LHCN-M2 (cell line): ENCODE measurements at places on chromosomes 4 and X. TPM values are rescaled to one million over a fixed set of nuclear protein-coding genes. Genes with fewer than 3 reads are reported as not detected.

- no peak for DNase-seq
These were observed 870.2 kb downstream of the C4orf33 start for GRCh38 chr4:129966175-129966574.

GRCh38 chr4:105840426-105841174 is 54.7 kb upstream of the NPNT start:
- peak; percentile 54 for DNase-seq

- no peak for DNase-seq
These were observed 136.1 kb downstream of the MID1IP1 start for GRCh38 chrX:38937400-38937799.

DNA sequence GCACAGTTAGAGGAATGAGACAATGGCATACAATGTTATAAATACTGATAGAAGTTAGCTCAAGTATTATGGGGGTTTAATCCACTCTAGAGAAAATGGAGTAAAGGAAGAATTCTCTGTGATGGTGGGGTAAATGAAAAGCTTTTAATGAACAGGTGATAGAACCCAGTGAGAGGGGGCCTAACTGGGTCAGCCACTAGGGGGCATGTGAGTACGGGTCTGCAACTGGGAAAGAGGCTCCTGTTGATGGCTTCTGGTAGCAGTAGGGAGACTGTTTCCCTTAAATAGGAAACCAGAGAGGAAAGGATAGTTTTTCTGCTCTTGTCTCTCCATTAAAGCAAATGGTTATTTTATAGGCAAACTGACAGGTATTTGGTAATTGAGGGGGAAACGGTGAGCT is 132.8 kb upstream of the GPR101 start:
- no peak for DNase-seq

DNA sequence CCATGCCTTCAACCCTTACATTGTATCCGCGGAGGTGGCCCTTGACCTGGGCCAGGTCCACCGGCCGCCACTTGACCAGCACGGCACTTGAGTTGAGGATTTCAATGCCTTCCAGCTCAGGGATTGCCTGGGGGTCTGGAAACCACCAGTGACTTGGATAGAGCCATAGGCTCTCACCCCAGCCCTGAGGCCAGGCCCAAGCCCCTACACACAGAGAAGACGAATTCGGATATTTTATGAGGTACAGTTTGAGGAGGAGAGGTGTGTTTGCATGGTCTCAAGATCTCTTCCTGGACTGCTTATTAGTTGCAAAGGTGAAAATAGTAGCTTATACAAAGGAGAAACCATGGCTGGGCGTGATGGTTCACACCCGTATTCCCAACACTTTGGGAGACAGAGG is 20.3 kb downstream of the L1CAM start:
- no peak for DNase-seq

DNA sequence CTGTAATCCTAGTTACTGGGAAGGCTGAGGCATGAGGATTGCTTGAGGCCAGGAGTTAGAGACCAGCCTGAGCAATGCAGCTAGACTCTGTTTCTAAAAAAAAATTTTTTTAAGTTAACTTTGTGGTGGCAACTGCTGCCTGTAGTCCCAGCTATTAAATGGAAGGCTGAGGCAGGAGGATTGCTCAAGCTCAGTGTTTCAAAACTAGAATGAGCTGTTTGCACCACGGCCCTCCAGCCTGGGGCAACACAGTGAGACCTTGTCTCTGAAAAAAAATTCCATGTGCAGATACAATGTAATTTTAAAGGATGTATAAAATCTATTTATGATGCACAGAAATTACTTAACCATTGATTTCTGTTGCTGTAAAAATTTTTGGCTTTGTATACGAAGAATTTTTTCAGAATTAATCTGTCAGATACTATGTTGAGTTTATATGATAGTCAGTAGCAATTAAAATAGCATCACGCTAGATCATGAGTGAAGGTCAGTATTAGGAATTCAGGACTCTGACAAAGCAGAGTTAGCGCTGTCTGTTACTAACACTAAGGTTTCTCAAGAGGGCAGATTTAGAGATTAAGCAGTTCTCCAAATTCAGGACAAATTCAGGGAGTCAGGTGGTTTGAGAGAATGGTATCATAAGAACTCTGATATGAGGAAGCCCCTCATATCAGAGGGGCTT is 8.3 kb upstream of the AGA start:
- no peak for DNase-seq

- DNase-seq = no peak
These were observed 36.9 kb downstream of the STARD8 start for GRCh38 chrX:68684291-68684918.

DNA sequence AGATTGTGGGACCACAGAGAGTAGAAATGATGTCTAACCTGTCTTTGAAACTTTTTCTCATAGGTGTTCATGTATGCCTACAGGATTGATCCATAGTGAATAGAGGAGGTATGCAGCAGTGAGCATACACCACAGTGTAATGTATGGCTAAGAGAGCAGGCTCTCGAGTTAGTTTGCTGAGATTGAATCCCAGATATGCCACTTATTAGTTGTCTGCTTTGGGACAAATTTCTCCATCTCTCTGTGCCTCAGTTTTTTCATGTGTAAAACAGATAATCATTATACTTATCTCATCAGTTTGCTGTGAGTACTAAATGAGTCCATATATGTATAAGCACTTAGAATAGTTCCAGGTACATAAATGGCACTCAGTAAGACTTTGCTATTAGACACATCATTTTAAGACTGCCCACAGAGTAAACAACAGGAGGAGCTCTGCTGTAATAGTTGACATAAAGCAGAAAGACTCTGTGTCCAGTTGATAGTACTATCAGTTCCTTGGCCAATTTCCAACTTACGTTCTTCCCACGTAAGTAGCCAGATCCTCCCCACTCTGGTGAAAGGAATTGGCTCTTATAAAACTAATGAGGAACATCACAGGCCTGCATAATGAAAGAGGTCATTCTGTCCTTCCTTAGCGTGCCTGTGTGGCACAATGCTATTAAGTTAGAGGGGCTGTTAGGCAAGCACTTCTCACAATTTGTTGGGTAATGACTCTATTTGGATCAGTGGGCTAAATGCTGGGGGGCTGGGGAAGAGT is 20.7 kb upstream of the RNF150 start:
- DNase-seq = no peak

- DNase-seq = no peak
These were observed 25.6 kb downstream of the PNMA6E start for GRCh38 chrX:153375571-153375970.

DNA sequence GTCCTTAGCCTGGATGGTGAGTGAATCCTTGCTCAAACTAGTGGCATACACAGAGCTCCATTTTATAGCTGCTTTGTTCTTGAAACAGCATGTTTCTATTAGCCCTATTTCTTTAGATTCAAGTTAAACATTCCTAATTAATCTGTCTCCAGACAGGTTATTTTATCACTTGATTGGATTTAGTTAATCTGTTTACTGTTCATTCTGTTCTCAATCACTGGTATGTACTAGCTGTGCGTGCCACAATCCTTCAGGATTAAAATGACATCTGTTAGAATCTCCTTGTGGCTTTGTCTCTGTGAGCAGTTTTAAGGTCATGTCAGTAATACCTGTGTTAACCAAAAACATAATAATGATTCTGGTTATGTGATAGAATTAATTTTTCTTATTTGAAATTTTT is 36.5 kb downstream of the PTPN13 start:
- DNase-seq = no peak

GRCh38 chrX:67538383-67538782 is 5.4 kb upstream of the AR start:
- DNase-seq = no peak

- no peak for DNase-seq
These were observed 1.1 kb upstream of the ATP11C start for GRCh38 chrX:139933904-139934303.

GRCh38 chrX:124401696-124402095 is 55.3 kb downstream of the SH2D1A start:
- DNase-seq = no peak

GRCh38 chrX:140815868-140816267 is 106.3 kb downstream of the LINC00632 start:
- DNase-seq = peak; percentile 14

GRCh38 chrX:103607364-103608305 is at the start of gene TCEAL3:
Gene TCEAL3, plus strand, starts transcription at chrX:103607963. Its CDS starts 1,102 bp downstream, at chrX:103609065.
- DNase-seq = peak; percentile 36

DNA sequence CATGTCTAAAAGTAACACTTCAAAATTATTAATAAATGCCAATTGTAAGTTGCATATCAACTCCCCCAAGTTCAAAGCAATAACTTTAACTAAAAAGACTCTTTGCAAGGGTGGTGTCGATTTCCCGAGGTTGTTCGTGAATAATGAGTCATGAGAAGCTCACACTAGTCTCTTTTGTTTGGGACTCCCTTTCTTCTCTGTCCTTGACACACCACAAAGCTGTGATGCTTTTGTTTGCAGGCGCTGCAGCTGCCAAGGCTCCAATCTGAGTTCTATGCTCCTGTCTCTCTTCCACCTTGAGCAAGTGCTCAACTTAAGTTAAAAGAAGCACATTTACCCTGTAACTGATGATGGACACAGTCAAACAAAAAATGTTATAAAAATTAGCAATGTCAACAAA is 65.9 kb downstream of the FAT1 start:
- DNase-seq = peak; percentile 75

- DNase-seq = no peak
These were observed 466.1 kb downstream of the DTHD1 start for GRCh38 chr4:36747277-36748129.

DNA sequence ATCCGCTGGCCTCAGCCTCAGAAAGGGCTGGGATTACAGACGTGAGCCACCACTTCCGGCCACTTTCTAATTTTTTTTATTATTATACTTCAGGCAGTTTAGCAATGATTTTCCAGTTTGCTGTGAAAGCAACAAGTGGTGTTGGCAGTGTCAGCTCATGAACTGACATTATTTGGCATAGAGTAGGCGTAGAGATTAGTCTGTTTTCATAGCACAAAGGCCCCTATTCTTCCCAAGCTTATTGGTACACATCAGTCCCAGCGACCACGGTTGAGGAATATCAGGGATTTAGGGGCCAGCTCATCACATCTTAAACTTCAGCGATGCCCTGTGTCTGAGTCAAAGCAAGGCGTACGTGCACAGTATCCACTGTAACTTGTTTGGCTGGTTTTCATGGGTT is 53.0 kb upstream of the RASSF6 start:
- no peak for DNase-seq

- DNase-seq = no peak
These were observed at the start of gene CDX4 for GRCh38 chrX:73446831-73447230. Gene CDX4, plus strand, starts transcription at chrX:73447053. Its CDS starts 201 bp downstream, at chrX:73447254.

DNA sequence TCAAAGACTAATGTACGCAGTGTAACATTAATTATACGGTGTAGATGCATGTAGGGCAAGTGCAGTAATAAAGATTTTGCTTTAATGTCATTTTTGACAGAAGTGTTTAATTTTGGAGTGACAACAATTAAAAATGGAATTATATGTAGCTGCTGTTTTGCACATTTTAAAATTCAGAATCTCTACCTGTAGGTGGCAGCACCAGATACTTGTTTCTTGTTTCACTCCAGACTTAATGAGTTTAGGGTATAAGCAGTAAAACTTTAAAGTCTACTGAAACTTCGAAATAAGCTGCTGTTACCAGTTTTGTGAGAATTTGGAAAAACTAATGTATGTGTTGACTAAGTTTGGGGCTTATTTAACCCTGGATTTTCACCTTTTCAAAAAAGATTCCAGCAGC is 144.9 kb downstream of the POLA1 start:
- peak; percentile 15 for DNase-seq

GRCh38 chr4:61820136-61820535 is 620.0 kb downstream of the ADGRL3 start:
- DNase-seq = no peak

GRCh38 chr4:126701756-126702155 is 931.0 kb upstream of the INTU start:
- peak; percentile 77 for DNase-seq

- no peak for DNase-seq
These were observed 399.9 kb downstream of the GPM6A start for GRCh38 chr4:175412161-175412560.

GRCh38 chr4:43763029-43763610 is 685.5 kb downstream of the KCTD8 start:
- DNase-seq = no peak

GRCh38 chr4:53016099-53016820 is 154.1 kb downstream of the RASL11B start:
- no peak for DNase-seq

DNA sequence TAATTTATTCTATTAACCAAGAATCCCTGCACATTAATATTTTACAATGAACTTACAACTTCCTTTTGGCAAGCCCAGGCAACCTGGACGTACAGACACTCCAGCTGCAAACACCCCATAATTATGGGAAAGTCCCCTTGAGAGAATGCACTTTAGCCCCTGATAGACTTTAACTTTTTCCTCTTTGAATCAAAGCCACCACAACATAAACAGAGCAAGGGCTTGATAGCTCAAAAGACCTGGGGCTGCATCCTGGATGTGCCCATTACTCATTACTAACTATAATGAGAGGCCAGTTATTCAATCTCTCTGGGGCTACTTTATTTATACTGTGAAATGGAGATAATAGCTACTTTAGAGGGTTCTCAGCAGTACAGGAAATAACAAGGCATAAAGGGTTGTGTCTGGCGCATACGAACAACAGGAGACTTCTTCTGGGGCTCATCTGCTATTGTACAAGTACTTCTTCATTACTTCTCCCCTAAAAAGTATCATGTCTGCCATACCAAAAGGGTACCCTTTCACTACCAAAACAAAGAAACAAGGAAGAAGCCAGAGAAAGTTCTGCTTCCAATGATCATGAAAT is 54.9 kb downstream of the CASK start:
- DNase-seq = no peak

GRCh38 chr4:94352163-94352562 is 9.5 kb upstream of the HPGDS start:
- DNase-seq = no peak

XAGE1A gene
- total RNA-seq = not detected in 2 replicates

NKX6-1 gene
- 0.86 and 1.7 TPM in 2 replicates for total RNA-seq

EDA2R gene
- 27.2 and 27.8 TPM in 2 replicates for total RNA-seq

SPANXB1 gene
- total RNA-seq = not detected in 2 replicates

AFM gene
- not detected in 2 replicates for total RNA-seq

TMPRSS11B gene
- total RNA-seq = not detected in 2 replicates

GPC3 gene
- total RNA-seq = not detected in 2 replicates

EXOC1L gene
- total RNA-seq = not detected in 2 replicates

NPY5R gene
- not detected in 2 replicates for total RNA-seq

HPSE gene
- total RNA-seq = 2.1 and 2.2 TPM in 2 replicates

SCML1 gene
- 8.3 and 11.0 TPM in 2 replicates for total RNA-seq
